ENCODE measurements at places on chromosomes 5 and 9. TPM values are rescaled to one million over a fixed set of nuclear protein-coding genes. Genes with fewer than 3 reads are reported as not detected.

TRIM23 gene
- total RNA-seq = 9.7 TPM

CEP78 gene
- total RNA-seq = 7.3 TPM

- no peak for DNase-seq
Observed at GRCh38 chr9:36082931-36083330, 46.2 kb downstream of the RECK start.

GRCh38 chr9:85115473-85115872 is 445.9 kb downstream of the NTRK2 start:
- DNase-seq = no peak

APBA1 gene
- total RNA-seq = 0.55 TPM

DNA sequence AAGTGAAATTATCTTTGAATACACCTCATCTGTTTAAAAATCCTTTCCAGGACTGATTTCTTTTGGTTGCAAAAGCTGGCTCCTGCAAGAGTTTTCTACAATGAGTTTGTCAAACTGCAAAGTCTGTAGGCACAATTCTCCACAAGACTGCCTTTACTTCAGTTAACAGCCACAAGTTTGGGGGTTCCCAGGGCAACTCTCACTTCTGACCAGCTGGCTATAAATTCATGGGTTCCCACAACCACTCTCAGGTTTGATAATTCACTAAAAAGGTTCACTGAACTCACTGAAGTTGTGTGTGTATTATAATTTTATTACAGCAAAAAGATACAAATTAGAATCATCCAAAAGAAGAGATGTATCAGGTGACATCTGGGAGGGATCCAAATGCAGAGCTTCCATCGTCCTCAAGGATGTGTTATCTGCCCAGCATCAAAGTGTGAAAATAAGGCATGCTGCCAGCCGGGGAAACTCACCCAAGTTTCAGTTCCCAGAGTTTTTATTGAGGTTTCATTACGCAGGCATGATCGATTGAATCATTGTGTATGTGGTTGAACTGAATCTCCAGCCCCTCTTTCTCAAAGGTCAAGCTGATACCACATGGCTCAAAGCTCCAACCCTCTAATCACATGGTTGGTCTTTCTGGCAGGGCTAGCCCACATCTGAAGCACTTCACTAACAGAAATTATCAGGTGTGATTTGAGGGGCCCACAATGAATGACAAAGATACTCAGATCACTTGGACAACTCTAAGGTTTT is 19.0 kb upstream of the PSIP1 start:
- DNase-seq = no peak

DNA sequence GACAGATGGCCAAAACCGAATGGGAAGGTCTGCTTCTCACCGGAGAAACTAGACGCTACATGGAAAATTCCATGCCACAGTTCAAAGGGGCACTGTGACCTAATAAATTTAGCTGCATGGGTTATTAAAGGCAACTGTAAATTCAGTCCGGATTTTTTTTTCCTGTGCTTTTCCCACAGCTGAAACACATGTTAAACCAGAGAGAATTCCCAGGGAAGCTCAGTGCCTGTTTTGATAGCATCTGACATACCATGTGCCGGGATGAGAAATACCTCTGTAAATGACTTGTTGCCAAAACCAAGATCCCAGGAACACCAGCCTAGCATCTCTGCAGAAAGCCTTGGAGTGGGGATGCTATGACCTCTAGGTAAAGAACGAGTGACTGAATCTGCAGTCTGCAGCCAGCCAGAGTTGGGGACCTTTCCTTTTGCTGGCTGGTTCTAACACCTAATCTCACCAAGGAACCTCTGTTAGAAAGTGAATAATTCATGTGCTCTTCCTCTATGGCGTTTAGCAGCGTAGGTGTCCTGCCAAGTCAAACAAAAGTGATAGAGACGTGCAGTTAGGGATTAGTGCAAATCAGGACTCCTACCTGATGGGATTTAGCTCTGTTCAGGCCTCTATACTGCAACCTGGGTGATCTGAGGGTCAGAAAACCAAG is 77.9 kb downstream of the SLIT3 start:
- DNase-seq = no peak

- DNase-seq = no peak
Observed at GRCh38 chr5:112915831-112916230, 6.2 kb downstream of the REEP5 start.

OR13C4 gene
- not detected for total RNA-seq

- DNase-seq = peak; percentile 63
Observed at GRCh38 chr5:79653843-79654242, 35.8 kb upstream of the CMYA5 start.

GRCh38 chr5:65868509-65868908 is 57.9 kb upstream of the ERBIN start:
- DNase-seq = no peak

RNF208 gene
- total RNA-seq = not detected

C9orf50 gene
- total RNA-seq = not detected

DNA sequence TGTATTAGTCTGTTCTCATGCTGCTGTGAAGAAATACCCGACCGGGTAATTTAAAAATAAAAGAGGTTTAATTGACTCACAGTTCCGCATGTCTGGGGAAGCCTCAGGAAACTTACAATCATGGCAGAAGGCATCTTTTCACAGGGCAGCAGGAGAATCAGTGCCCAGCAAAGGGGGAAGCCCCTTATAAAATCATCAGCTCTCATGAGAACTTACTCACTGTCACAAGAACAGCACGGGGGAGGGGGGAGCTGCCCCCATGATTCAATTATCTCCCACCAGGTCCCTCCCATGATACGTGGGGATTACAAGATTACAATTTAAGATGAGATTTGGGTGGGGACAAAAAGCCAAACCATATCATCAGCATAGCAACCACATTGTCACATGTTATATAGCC is 102.5 kb downstream of the GPBP1 start:
- DNase-seq = no peak

DNA sequence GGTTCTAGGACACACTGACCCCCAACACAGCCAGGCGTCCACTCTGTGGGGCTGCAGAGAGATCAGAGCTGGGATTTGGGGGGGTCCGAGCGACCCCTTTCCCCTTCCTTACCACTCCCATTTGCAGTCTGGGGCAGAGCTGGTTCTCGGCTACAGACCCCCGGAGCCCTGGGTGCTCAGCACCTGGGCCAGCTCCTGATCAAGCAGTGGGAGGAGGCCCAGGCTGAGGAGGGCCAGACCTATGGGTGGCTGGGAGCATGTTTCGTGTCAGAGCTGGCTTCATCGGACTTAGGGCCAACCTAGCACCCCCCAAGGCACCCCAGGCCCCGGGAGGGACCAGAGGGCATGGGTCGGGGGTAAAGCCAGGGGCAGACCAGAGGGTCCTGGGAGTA is 7.6 kb downstream of the GRIN1 start:
- no peak for DNase-seq

OLFML2A gene
- total RNA-seq = 4.3 TPM

GRCh38 chr5:124990723-124991122 is 244.3 kb upstream of the ZNF608 start:
- DNase-seq = no peak

DNA sequence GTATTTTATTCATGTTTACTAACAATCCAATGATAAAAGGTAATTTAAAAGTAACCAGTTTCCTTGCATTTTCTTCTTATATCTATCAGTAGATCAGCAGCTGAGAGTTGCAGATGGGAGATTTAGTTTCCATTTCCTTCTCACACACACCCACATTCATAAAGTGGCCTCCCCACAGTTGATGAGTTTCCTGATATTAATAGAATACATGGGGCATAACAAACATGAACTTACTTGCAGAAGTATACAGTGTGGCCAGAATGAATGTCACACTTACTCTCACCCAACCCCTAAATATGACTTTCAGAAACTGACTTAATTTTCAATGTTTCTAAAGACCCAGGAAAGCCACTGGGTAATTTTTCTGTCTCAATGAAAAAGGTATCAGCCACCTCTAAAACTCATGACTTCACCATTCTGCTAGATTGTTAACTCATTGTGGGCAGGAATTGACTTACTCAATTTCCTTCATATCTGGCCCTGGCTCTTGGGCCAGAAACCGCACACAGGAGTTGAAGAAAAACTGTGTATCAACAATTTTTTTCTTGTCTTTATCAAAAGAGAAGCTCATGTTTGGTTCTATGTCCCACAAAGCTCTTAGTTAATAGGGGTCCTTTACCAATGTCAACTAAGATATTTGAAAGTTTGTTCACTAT is 63.5 kb upstream of the OSMR start:
- no peak for DNase-seq

DNA sequence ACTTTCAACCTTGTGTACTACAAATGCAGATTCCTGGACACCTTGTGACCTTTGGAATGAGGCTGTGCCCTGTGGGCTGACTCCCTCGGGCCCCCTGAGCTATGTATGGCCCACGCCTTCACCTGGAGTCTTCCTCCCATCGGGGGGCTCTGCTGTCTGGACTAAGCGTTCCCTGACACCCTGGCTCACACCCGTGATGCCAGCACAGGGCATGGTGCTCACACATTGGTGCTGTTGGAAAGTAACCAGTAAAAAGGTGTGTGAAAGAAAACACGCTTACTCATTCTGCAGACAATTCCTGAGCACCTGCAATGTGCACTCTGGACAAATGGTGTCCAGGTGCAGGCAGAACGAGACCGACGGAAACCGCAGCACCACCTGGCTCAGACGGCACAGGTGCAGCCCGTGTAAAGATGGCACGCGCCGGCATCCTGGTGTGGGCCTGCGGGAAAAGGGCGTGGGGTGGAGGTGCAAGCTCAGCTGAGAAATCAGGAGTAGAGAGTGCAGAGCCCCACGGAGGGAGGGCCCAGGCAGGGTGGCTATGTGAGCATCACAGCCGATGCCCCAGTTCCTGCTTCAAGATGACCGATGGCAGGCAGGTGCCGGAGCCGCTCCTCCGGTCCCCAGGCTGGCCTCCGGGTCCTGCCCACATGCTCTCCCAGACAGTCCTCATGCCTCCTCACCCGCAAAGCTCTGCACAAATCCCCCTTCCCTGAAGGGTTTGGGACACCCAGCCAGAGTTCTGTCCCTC is 11.0 kb downstream of the LPCAT1 start:
- DNase-seq = no peak

GRCh38 chr5:65086234-65086890 is 317.6 kb downstream of the CWC27 start:
- DNase-seq = no peak

DNA sequence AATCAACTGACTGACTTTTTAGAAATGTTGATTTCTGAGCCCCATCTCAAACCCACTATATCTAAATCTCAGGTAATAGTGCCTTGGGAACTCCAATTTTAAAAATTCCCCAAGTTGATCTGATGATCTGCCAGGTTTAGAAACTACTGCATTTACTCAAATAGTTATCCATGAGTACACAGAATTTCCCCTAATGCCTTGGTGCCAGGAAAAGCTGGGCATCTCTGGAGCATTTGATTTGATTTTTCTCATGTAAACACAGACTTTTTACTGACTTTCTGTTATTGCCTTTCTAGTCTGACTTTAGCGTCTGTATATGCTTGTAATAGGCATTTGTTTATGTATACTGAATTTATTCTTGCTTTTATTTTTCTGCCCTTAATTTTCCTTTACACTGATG is 35.8 kb downstream of the MTREX start:
- no peak for DNase-seq

GRCh38 chr5:6737043-6737941 is 24.1 kb downstream of the TENT4A start:
- DNase-seq = no peak

DNA sequence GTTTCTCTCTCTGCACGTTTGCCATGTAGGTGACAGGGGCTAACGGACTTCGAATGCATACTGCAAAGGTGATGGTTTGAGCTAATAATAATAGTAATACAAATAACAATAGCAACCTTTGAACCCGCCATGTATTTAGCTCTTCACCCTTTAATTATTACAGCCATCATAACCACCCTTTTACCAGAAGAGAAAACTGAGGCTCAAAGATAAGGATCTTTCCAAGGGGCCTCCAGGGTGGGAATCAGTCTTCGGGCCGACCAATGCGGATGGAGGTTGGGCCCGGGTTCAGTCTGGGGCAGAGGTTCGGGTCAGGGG is 494 bp downstream of the CDKN2AIPNL start:
- no peak for DNase-seq

CDX1 gene
- total RNA-seq = not detected

FOXD4L3 gene
- total RNA-seq = not detected

PCDHGA2 gene
- not detected for total RNA-seq

GRCh38 chr9:35522187-35522586 is 32.3 kb downstream of the RUSC2 start:
- DNase-seq = no peak

GHR gene
- total RNA-seq = not detected

DNA sequence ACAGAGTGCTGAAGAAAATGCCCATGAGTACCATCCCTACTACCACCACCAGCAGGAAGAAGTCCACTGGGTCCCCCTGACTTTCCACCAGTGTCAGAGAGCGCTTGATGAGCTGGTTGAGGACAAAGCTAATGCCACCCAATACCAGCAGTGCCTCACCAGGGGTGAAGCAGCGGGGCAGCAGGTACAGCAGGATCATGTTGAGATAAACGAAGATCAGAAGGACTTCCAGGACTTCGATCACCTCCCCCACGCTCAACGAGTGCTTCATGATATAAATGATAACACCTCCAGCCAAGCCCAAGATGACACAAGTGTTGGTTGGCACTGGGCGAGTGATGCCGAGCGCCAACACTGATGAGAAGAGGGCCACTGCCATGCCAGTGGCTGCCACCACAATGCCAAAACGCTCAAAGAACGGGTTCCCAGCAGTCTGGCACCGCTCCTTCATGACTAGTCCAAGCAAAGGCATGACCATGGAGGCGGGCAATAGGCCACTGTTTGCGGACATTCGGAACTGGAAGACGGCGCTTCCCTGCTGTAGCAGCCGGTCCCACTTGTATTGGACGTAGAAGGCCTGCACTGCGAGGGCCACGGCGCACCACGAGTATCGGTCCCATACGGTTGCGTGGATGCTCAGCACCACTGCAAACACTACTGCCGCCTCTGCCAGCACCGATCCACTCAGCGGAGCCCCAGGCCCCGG is 679 bp downstream of the DOLK start:
- DNase-seq = peak; percentile 5

TUSC1 gene
- total RNA-seq = 22.6 TPM

Data from Caki2 (cell line).